ENCODE measurements at places on chromosomes 5 and 9. TPM values are rescaled to one million over a fixed set of nuclear protein-coding genes. Genes with fewer than 3 reads are reported as not detected.

The KIF20A gene
- 133 TPM for total RNA-seq

The PCDHGA9 gene
- total RNA-seq, result 0.17 TPM

The DAPK1 gene
- total RNA-seq, result 40.0 TPM

The WNT8A gene
- total RNA-seq, result 0.12 TPM

The CORO2A gene
- 3.6 TPM for total RNA-seq

The HRH2 gene
- total RNA-seq, result 0.32 TPM

The SPINK6 gene
- not detected for total RNA-seq

The TMEFF1 gene
- total RNA-seq, result 0.05 TPM

The EQTN gene
- not detected for total RNA-seq

The GARIN3 gene
- not detected for total RNA-seq

The PBX3 gene
- 53.0 TPM for total RNA-seq

The SHLD3 gene
- 5.6 TPM for total RNA-seq

The PCDHGA7 gene
- not detected for total RNA-seq

The PCDHA10 gene
- not detected for total RNA-seq

The ECM2 gene
- 1.0 TPM for total RNA-seq

The ACOT12 gene
- total RNA-seq, result not detected

Measured in M059J (cell line).